Fibroblast of mammary gland (primary cell): ENCODE measurements at places on chromosomes 4 and X.

- DNase-seq: no peak
Observed at GRCh38 chr4:25467843-25468242, 90.8 kb downstream of the ANAPC4 start.

- no peak for DNase-seq
Observed at GRCh38 chrX:27583976-27584375, 6.2 kb upstream of the DCAF8L2 start.

DNA sequence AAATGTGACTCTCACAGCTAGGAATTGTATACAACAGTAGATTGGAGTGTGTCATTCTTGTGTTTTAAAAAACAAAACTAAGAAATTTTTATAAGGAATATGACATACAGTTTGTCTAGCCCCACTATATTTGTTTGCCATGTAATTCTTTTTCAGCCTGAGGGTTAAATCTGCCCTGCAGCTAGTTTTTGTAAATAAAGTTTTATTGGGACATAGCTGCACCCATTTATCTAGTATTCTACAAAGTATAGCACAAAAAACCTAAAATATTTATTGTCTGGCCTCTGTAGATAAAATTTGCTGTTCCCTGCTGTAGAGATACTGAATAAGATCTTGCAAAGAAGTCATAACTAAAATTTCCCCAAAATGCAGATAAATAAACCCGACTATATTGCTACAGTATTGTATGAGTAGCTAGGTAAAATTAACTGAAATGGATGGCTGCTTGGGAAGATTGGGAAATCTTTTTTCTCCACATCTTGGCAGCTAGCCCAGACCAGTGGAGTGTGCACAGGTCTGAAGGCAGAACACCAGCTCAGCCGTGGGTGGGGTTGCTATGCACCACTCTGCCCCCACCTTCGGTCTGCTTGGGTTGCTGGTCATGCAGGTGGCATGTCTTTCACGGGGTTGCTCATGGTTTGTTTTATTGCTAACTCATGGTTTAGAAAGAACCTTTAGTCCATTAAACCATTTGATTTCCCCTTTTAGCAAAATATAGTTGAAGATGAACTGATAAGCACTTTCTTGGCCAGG is 127.9 kb downstream of the KLHL8 start:
- DNase-seq: peak; percentile 93

DNA sequence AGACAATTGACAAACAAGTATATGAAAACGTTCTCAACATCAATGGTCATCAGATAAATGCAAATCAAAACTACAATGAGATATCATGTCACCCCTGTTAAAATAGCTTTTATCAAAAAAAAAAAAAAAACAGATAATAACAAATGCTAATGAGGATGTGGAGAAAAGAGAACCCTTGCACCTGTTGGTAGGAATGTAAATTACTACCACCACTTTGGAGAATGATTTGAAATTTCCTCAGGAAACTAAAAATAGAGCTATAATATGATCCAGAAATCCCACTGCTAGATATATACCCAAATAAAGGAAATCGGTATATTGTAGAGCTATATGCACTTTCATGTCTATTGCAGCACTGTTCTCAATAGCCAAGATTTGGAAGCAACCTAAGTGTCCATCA is 470.6 kb upstream of the FSTL5 start:
- no peak for DNase-seq

- DNase-seq: no peak
Observed at GRCh38 chr4:101086801-101087586, 260.3 kb downstream of the PPP3CA start.

DNA sequence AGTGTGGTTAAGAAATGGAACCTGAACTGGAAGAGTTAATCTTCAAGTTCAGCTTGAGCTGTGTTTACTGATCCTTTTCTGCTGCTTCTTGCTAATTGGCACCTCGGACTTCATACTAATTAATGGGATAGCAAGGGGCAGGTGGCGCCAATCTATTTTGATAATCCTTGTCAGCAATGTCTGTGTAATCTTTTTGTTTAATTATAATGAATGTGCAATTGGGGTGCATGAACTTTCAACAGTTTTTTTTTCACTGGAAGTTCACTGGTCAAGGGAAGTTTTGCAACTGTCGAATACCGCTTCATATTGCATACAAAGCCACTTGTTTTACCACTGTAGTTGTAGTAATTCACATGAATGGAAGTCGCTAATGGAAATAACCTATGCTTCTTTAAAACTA is 261.0 kb downstream of the BMPR1B start:
- DNase-seq: no peak

DNA sequence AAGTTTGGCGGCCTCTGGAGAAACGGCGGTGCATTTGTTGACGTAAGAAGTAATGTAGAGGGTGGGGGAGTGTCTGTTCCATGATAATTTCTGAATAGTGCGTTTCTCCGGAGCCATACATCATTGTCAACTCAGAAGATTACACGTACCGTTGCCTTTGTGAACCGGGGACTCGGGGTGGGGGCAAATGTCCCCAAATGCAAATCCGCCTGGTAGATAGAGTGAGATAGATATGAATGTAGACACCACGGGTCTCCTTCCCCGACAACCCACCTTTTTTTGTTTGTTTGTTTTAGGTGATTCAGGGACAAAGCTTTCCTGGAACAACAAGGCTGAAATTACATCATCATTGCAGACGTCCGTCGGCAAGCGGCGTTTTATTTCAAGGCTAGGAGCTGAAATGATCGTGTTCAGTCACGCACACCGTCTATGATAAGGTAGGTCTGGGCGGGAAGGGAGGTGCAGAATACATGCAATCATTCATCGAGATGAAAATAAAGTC is 96.0 kb upstream of the PPP2R3B start:
- DNase-seq: no peak

DNA sequence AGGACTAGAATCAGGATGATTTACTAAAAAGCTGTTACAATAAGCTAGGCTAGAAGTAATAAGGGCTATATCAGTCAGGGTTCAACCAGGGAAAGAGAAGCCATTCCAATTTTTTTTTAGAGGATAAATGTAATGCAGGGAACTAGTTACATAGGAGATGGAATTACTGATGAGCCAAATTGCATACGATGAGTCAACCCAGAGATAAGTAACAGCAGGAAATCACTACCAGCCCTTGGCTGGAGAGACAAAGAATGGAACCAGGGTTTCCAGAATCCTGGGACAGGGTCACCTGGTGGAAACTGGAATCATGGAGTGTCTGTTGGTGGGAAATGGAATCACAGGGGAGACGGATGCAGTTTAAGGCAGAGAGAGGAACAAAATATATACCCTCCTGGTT is 13.1 kb upstream of the MAGEA4 start:
- DNase-seq: peak; percentile 48

GRCh38 chr4:183926950-183927349 is 21.8 kb downstream of the STOX2 start:
- DNase-seq: no peak

- no peak for DNase-seq
Observed at GRCh38 chrX:150526692-150527091, 41.7 kb upstream of the MTM1 start.

GRCh38 chr4:108706289-108706688 is 55.9 kb downstream of the OSTC start:
- DNase-seq: no peak

DNA sequence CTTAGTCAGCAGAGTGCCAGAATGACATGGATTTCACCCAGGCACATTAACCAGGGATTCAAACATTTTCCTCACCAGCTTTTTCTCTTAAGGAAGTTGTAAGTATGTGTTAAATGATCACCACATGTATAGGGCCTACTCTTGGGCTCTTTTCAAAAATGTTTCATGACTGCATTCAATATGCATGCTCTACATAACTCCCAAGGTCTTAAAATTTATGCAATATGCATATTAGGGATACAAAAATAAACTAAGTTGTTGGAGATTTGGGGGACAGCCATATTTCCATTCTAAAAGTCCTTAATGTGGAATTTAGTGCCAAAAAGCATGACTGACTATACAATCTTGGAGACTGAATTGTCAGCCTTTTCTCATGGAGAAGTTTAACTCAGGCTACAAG is 25.0 kb upstream of the TRPC5OS start:
- DNase-seq: no peak

DNA sequence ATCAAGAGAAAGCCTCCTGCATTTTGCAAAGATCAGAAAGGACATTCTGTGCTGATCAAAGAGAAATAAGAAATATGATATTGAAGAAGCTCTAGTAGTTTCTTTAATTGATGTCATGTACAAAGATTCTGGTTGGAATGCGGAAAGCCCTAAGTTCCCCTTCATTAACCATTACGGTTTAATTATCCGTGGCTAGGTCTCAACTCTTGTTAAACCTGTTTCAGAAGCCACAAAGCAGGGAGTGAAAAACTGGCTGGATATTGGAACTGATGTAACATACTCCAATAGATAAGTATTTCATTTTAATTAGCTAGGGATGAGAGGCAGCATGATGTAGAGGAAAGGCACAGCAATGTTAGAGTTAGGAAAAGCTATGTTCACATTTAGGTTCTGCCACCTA is 55.7 kb downstream of the SPANXN3 start:
- DNase-seq: no peak
